Pons (tissue), 1 donor: ENCODE measurements at places on chromosomes 1 and 21.

DNA sequence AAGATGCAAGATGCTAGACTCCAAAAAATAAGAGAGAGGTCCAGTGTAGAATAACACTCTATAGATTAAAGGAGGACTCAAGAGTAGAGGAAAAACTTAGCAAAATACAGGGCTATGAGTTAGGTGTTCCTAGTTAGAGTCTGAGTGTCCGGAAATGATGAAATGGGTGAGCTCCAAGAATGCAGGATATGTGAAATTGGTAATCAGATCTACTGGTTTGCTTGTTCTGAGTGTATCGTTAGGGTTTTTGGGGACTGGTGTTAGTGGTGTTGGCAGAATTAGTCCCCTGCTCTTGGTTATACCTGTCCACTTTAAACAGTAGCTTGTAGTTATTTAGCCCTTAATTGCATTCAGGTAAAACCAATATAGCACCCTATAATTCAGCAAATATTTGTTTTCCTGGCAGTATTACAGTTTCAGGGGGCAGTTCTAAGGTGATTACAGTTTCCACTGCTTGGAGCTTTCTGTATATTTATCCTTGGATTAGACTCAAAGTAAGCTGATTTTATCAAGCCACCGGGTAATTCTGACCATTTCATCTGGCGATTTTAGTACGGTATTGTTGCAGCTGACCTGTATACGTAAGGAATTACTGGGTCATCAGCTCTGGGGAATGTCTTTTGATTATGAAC lies 332.7 kb downstream of the CHRM3 start:
- DNase-seq = no peak

- DNase-seq = no peak
Observed at GRCh38 chr1:59692591-59692990, 122.2 kb upstream of the HOOK1 start.

GRCh38 chr21:45304945-45305344 lies 17.2 kb upstream of the POFUT2 start:
- no peak for DNase-seq

DNA sequence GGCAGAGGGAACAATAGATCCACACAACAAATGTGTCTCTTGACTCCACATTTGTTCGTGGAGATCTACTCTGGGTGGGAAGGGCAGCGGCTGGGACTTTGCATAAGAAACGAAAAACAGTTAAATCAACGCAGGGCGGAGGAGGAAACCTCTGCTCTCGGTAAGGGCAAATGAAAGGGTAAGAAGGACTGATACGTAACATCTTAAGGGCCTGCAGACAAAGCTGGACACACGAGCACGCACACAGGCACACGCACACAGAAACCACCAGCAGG lies 57.3 kb downstream of the MRPL37 start:
- DNase-seq = peak; percentile 56

GRCh38 chr1:4624801-4625200 lies 29.6 kb upstream of the AJAP1 start:
- no peak for DNase-seq

DNA sequence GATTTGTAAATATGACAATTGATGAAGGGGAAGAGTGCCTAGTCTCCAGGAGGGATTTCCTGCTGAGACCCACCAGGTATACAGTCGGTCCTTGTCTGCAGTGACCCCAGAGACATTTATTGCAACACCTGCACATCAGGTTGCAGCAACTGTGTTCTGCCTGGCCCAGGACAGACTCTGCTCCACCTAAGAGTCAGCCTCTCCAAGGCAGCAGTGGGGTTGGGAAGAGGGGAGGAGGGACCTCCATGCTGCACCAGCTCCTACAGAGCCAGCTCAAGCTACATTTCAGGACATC lies 120.4 kb upstream of the IRF2BP2 start:
- no peak for DNase-seq

DNA sequence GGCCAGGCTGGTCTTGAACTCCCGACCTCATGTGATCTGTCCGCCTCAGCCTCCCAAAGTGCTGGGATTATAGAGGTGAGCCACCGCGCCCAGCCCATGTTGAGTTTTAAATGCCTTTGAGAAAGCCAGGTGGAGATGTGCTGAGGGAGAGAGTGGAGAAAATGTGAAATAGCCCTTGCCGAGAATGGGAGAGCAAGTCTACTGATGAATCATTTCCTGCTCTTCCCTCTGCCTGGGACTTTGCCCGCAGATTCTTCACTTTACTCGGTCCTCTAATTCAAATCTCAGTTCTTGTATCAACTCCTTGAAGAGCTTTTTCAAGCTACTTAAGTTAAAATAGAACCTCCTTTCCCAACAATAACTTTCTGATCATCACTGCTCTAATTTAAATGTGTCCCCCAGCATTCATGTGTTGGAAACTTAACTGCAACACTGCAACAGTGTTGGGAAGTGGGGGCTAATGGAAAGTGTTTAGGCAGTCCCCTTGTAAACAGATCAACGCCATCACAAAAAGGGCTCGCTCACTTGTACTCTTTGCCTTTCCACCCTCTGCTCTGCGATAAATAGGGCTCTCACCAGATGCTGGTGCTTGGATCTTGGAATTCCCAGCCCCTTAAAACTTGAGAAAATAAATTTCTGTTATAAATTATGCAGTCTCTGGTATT lies 27.8 kb downstream of the OSBPL9 start:
- no peak for DNase-seq

- no peak for DNase-seq
Observed at GRCh38 chr1:16717336-16718098, 22.8 kb upstream of the RNU1-4 start.

DNA sequence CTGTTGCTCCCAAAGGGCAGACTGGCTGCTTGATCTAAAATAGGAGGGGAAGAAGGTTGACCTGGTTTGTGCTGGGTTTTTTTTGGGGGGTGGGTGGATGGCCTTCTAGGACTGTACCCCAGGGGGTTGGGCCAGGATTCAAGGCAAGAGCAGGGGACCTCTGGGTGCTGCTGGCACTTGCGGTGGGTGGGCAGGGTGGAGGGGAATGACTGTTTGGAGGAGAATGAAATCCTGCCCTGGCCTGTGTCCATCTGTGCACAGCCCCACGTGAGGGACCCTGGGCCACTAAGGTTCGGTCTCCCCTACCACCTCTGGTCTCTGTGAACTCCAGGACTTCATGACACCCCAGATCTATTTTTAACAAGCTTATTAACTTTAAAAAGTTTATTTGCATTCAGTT lies 414.2 kb downstream of the PTPRU start:
- no peak for DNase-seq

DNA sequence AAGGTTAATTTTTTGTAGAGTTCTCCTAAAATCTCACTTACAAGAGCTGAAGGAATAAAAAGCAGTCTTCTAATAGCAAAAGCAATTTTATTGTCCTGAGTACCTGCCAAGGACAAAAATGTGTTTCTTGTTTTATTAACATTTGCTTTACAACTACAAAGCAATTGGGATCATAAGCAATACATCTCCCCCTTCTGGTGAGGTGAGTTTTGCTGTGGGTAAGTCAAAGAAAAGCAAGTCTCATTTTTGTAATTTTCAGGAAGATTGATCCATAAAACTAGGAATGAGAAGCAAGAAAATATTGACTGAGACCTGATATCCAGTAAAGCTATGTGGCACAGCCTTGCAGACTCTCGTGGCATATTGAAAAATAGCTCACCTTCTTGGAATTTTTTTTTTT lies 2162.7 kb downstream of the NCAM2 start:
- no peak for DNase-seq

GRCh38 chr1:150973258-150973835 lies 1.3 kb downstream of the CERS2 start:
- DNase-seq = no peak

DNA sequence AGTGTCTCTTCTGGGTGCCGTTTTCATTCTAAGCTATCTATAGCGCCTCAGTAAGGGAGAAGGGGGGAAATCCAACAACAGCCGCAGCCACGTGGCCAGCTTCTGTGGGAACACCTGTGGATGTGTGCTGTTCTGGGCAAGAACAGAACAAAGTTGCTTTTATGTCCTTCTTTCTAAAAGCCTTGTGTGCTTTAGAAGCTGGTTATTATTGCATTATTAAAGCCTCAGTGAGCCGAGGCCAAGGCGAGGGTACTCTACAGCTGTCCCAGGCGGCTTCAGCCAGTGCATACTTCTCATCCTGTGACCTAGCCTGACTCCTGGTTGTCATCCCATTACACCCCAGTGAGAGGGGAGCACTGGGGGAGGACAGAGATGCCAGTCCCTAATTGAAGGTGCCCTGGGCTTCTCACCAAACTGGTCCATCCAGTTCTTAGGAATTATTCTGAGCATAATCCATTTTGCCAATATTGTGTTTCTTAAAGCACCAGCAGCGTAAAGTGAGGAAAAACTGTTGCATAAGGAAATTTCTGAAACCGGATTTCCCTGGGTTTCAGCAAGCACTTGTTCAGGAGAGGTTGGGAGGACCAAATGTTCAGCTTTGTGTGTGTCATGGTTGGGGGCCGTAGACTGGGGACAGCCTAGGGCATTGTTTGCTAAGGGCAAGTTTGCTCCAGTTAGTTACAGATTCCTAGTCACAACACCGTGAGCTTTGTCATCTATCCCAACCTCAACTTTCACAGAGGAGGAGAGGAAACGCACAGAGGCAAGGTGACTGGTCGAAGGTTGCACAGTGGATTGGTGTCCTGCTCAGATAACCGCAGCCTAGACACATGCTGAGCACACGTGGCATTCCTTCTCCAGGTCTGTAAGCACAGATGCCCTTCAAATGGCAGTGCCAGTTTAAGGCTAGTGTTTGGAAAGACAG lies 61.0 kb upstream of the ATP1A1 start:
- peak; percentile 76 for DNase-seq

DNA sequence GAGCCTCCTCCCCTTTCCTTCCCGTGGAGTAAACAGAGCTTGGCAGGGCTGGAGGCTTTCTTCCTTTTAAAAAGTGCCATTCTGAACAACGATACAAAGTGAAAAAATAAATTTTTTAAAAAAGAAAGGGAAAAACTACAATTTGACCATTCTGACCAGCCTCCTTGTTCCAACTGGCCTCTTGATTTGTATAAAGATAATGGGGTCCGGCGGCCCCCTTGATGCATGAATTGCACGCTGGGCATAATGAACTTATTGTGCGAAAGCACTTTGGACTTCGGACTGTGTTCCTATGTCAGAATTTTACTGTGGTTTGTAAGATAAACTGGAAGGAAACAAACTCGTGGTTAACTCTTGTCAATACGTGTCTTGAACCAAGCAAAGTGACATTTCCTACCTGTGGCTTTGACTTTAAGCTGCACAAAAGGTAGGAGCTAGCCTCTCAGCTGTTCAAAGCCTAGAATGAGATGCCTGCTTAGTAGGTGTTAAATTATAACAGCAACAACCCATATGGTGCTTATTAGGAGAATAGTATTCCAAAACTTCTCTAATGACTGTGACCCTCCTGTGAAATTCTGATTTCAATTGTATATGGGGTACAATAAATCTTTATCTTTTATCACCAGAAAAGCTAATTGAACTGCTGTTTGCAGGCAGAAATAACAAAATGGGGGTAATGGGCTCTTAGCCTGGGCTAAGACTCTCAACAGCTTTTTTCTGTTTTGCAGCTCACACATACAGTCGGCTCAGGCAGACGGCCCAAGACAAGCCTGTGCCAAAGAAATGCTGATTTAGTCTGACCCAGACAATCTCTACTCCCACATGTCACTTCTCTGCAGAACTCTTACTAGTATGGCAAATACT lies 9.3 kb downstream of the IRF2BP2 start:
- DNase-seq = peak; percentile 79

GRCh38 chr21:34834290-34834689 lies 165.5 kb downstream of the CLIC6 start:
- no peak for DNase-seq

DNA sequence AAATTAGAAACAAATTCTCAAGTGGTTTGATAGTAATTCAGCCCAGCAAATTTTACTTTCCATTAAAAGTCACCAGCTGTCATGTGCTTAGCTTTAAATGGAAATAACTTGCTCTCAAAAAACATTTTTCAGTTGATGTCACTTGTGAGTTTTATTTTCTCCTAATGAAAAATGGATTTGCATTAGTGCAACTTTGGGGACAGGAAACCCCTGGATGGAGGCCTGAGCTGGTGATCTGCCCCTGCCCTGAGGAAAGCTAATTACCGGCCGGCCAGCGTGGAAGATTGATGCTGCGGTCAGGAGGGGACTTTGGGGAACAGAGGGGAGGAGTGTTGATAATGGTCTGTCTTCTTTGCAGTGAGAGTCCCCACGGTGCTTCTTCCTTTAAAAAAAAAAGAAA lies 66.8 kb upstream of the ANGPTL1 start:
- no peak for DNase-seq

DNA sequence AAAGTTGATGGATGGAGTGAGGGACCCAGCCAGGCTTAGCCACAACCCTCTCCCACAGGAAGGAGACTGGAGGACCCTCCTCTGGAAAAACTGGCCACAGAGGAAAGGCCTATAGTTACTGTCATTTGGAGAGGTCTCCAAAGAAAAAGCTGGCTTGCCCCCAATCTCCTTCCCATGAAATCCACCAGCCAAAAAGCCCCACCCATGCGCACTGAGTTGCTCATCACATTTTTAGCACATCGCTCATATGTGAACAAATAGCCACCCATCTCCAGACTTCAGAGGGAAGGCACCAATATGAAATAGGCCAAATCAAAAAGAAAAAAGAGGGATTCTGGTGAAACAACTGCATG lies 36.9 kb upstream of the QSOX1 start:
- DNase-seq = no peak

DNA sequence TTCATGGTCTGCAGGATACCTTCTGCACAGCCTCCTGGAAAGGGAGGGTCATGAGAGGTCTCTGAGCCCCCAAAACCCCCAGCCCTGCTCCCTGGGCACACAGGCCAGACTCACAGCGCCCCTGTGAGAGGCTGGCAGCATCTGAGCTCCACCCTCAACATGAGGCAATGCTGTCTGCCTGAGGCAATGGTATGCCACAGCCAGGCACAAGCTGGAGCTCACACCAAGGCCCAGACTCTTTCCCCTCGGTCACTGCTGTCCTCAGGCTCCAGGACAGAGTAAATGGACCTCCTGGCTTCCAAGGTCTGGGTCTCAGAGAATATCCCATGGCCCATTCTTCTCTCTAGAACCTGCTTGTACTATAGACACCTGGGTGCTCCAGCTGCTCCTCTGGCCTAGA lies 17.2 kb downstream of the MEF2D start:
- no peak for DNase-seq

DNA sequence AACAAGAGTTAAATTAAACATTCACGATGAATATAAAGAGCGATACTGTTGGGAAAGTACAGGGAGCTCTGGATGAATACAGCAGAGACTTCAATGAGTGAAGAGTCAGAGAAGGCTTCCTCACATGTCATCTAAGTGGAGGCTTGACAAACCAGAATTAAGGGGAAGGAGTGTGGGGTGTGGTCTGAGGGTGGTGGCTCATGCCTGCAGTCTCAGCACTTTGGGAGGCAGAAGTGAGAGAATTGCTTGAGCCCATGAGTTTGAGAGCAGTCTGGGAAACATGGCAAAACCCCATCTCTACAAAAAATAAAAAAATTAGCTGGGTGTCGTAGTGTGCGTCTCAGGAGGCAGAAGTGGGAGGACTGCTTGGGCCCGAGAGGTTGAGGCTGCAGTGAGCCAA lies 8.7 kb downstream of the SDHB start:
- peak; percentile 68 for DNase-seq

GRCh38 chr1:156310962-156311361 lies 11.9 kb upstream of the VHLL start:
- no peak for DNase-seq

GRCh38 chr1:88179943-88180342 lies 504.1 kb upstream of the PKN2 start:
- no peak for DNase-seq
